ENCODE measurements at places on chromosomes 6 and 20. TPM values are rescaled to one million over a fixed set of nuclear protein-coding genes. Genes with fewer than 3 reads are reported as not detected.

DNA sequence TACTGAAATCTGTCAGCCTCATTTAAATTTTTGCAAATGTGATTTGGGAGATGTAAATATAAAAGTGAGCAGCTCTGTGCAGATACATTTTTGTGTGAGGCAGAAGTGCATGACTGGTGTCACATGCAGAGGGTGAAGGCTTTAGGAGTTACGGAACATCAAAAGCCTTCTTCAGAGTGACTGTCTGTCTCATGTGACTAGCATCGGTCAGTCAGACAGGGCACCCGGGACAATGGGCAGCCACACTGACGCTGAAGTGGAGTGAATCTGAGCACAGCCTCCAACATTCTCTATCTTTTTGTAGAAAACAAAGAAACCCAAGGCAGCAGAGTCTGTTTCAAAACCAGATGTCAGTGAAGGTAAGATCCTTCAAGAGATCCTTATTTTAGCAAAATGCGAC lies 7.9 kb upstream of the FAM209A start:
- DNase-seq, result no peak

- no peak for DNase-seq
Observed at GRCh38 chr6:157571950-157572349, 191.0 kb downstream of the ZDHHC14 start.

DNA sequence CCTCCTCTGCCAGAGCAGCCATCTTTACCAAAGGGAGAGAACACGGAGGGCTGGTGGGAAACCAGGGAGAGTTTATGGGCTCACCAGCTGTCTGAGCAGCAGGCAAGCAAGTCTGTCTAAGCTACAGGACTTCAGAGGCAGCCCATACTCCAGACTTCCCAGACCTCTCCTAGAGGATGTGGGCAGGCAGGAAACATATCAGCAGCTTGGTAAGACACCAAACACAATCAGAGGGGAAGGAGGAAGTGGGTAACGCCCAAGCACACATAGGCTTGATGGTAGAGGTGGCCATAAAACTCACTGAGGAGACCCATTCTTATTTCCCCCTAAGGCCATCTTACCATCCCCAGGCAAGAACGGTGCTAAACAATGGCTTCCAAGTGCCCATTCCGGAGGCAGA lies 143.1 kb upstream of the ARID1B start:
- DNase-seq, result no peak

DNA sequence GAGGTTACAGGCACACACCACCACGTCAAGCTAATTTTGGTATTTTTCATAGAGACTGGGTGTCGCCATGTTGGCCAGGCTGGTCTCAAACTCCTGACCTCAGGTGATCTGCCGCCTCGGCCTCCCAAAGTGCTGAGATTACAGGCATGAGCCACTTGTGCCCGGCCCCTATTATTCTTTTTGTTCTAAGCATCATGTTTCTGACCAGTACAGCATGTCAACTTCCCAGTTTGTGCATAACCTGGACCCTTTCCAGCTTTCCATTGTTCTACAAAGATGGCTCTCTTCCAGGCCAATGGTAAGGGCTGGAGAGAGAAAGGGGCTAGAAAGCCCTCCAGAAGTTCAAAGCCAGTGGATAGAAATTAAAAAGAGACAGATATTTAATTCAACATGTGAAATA lies 91.3 kb upstream of the TNFAIP3 start:
- no peak for DNase-seq

DNA sequence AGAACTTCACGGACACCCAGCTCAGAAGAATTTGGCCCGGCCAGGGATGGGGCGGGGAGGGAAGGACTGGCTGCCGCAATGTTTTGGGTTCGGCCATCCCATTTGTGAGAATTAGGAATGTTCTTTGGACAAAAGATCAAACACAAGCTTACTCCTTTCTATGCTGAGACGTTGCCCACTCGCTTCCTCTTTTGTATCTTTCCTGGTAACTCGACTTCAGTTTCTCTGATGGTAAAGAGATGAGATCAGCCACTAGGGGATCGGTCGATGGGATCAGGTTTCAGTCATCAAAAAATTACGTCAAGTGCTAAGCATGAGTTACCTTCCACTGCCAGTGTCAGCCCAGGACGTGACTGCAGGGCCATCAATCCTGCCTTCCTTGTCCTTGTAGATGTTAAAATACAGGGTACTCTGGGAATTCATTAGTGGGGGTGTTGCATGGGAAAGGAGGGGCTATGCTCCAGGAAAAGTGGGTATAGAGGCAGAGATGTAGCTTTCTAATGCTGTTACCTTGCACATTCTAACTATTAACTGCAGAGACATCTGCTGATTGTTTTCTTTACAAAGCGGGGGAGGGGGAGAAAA lies 190.2 kb downstream of the TSHZ2 start:
- peak; percentile 47 for DNase-seq

GRCh38 chr20:51525241-51526105 lies 17.0 kb downstream of the NFATC2 start:
- no peak for DNase-seq

DNA sequence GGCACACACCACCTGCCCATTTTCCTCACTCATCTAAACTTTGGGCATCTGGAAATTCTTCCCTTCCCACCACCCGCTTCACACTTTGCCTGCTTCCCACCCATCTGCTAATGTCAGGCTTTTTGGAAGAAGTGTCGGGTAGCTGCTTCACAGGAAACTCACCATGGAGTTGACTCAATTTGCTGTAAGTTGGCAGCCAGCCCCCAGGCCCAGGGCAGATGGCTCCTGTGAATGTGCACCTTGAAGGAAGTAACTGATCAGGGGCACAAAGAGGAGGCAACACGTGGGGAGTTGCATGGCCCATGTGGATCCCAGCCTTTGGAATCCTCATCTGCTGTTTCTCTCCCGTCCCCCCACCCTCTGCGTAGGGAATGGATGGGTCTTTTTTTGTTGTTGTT lies 87.3 kb downstream of the PPP1R14C start:
- DNase-seq, result no peak

DNA sequence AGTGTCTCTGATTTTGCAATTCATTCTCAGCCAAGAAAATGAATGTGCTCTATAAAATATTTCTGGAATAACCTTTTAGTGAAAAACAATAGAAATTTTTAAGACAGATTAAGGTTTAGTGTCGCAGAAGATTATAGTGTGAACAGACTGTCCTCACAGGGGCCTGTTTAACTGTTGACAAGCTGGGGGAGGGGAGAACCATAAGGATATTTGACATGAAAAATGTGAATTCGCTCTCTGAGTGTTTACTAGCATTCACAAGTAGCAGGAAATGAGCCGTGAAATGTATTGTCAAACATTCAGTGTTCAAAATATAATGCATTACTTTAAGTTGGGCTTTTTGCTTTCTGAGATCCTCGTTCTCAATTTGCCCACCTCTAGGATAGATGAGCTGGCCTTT lies 134.8 kb upstream of the TSHZ2 start:
- DNase-seq, result no peak

GRCh38 chr6:36649701-36650484 lies 28.6 kb upstream of the CDKN1A start:
- no peak for DNase-seq

DNA sequence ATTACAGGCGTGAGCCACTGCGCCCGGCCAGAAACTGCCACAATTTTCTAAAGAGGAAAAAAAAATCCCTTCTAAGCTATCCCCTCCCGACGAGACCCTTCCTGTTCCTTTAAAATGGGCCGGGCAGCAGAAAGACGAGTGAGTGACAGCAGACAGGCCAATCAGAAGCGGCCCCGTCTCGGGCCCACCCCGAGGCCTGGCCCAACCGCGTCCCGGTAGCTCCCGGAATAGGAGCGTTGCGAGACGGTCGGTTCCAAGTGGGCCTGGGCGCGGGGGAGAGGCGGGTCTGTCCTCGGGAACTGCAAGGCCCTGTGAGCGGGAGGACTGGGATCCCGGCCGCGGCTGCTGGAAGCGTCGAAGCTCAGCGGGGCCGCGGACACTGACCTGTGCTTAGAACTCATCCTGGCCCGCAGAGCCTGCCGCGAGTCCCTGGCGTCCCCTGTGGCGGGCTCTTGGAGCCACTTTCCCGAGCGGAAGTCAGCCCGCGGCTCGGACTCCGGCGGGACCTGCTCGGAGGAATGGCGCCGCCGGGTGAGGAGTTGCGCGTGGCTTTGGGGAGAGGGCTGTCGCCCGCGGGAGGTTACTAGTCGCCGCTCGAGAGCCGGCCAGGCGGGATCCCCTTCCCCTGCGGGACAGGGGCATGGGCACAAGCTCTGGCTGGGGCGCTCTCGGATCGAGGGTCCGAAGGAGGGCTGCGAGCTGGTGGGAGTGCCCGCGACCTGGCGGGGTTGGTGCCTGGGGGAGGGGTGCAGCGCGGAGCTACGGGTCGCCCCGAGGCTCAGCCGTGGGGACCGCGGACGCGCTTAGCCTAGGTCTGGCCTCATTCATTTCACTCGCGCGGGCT lies at the start of the genes MROH8 and RPN2:
MROH8 (minus strand) TSS at position 710 of the 844 bp plus-strand sequence.
RPN2 (plus strand) TSS at position 492 of the 844 bp plus-strand sequence; CDS start at position 519, 27 bp downstream.
- DNase-seq, result peak; percentile 98

DNA sequence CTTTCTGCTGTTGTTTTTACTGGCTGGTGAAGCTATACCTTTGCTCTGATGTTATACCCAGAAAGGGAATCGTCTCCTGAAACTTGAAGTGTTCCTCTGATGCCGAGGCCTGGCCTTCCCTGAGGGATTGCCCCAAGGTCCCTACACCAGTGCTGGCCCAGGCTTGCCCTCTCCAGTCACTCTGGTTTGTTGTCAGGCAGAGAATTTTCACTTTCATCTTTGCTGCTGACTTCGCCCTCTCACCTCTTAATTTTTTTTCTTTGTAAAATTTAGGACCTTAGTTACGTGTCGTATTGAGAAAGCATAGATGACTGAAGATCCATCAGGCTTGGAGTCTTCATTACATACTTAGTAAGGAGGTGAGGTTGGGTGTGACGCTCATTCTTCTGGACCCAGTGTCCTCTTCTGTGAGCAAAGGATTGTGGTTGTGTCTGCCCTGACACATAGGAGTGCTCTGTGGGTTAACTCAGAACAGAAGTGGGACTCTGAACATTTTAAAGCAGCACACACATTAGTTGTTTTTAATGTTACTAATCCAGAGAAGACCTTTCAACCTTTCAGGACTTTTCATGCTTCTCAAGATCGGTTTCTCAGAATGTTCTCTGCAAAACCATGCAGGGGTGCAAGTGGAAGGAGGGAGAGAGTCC lies 45.4 kb downstream of the TULP4 start:
- DNase-seq, result no peak

DNA sequence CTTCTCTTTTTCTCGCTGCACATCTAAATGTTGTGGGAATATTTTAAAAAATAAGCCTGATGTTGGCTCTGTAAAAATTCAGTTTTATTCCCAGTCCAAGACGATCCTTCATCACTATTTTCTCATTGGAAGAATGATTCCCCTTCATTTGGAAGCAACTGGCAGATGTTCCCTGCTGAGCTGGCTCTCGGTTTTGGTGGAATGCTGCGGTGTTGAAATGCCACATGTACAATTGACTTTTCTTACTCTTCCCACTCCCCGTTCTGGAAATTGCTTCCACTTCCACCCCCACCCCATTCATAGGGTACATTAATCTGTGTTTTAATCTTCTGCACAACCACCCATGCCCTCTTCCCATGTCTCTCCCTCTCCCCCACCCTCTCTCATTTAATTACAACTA lies 496.3 kb upstream of the MAP3K7 start:
- no peak for DNase-seq

GRCh38 chr20:41232973-41233926 lies 84.3 kb downstream of the ZHX3 start:
- peak; percentile 96 for DNase-seq

- DNase-seq, result no peak
Observed at GRCh38 chr6:29938746-29939508, 3.4 kb upstream of the HLA-A start.

- DNase-seq, result no peak
Observed at GRCh38 chr6:161549977-161550655, 276.3 kb upstream of the AGPAT4 start.

GRCh38 chr20:48603819-48604405 lies 223.9 kb downstream of the PREX1 start:
- DNase-seq, result no peak

DNA sequence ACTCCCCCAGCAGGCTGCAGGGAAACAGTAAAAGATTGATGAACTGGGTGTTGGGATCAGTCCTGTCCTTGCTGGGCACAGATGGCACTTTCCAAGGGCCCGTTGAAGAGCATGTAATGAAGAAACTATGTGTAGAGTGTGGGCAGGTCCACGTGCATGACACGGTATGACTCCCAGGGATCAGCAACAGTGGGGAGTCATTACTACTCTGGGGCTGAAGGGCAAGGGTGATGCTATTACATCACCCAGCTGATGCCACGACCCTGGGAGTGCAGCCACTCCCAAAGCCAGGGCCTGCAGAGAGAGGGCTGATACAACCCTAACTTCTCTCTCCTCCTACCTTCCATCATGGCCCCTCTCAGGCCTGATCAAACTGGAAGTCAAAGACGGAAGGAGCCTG lies 20.1 kb downstream of the KCNK17 start:
- no peak for DNase-seq

DNA sequence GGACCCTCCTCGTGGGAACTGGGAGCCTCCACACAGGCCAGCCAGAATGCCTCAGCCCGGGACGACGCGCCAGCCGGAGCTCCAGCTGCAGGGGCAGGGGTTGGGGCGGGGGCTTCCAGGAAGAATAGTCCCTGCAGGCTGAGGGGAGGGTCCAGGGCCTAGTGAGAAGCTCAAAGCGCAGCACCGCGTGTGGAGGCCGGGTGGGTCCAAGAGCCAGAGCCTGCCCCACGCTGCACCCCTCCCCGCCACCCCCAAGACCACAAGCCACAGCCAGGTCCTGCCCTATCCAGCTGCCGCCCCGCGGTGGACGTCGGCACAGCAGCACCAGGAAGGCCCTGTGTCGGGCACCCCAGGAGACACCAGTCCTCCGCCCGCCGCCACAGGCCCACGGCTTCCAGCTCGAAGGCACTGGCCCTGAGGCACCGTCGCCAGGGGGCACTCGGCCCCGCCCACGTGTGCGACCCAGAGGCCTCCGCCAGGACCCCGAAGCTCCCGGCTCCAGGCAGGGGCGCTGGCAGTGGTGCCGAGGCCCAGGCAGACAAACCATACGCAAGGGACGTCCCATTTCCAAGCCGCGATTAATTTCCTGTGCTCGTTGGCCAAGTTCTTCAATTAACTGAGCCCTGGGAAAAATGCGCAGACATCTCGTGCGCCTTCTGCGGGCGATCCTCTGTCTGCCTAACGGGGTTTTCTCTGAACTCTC lies 19.5 kb downstream of the KCNQ2 start:
- no peak for DNase-seq

GRCh38 chr20:62104791-62105345 lies 17.4 kb upstream of the LSM14B start:
- peak; percentile 46 for DNase-seq

Gene PRDM13
- not detected for total RNA-seq

Gene TAGAP
- not detected for total RNA-seq

Gene TRPC4AP
- total RNA-seq, result 39.4 TPM

Gene NOX3
- not detected for total RNA-seq

Gene GPLD1
- total RNA-seq, result 0.28 TPM

Gene MACROD2
- total RNA-seq, result not detected

Gene TCP11
- total RNA-seq, result 0.56 TPM

Gene ANKRD66
- total RNA-seq, result not detected
